ENCODE measurements at places on chromosomes 3 and 15.
A peak's percentile ranks its signal among the peaks of the same experiment; 100 is the strongest.

DNA sequence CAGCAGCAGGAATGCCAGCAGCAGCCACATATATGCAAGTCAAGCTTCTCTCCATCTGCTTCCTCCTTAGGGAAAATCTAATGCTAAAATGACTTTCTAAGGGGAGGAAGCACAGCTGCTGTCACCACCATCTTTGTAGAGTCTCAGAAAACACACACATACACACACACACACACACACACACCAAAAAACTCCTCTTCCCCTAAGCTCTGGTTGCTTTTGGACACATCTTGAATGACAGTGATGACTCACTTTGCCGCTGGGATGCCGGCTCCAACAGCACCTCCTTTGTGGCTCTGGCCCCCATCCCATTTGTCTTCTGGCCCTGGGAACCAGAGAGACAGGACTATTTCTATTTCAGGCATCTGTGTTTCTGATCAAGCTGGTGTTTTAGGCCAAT, 124.8 kb upstream of the GOLIM4 start:
- peak; percentile 4 for DNase-seq

DNA sequence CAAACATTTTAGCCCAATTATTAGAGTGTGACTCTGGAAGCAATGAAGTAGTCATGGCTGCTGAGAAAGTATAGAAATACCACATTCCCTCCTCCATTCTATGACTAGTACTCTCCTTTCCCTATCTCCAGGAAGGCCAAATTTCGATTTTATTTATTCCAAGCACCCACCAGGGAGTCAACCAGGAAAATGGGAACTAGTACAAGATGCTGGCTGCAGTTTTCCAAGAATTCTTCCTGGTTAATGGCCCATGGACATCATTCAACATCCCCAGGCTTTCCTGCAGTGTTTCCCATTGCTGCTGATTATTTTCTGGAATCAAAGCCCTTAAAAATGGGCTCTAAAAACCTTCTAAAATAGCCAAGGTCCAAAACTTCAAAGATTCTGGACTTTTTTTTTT, 247.9 kb upstream of the STT3B start:
- DNase-seq: no peak

DNA sequence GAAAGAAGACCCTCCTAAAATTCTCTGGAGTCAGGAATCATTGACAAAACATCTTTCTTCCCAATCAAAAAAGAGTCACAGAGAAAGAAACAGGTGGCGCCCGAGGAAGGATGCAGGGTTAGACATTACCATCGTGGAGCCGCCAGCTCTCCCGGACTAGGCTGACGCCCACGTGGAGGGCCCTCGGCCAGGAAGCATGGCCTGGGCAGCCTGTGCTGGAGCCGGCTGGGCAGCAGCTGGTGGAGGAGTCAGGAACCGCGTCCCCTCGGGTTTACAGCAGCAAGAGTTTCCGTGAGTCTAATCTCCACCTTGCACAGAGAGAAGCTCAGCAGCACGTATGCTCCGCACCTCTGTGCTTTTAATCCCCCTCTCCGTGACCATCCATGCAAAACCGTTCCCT, 533.7 kb upstream of the ATP11B start:
- DNase-seq: no peak

GRCh38 chr3:32869513-32870047, 51.8 kb downstream of the TRIM71 start:
- DNase-seq: no peak

DNA sequence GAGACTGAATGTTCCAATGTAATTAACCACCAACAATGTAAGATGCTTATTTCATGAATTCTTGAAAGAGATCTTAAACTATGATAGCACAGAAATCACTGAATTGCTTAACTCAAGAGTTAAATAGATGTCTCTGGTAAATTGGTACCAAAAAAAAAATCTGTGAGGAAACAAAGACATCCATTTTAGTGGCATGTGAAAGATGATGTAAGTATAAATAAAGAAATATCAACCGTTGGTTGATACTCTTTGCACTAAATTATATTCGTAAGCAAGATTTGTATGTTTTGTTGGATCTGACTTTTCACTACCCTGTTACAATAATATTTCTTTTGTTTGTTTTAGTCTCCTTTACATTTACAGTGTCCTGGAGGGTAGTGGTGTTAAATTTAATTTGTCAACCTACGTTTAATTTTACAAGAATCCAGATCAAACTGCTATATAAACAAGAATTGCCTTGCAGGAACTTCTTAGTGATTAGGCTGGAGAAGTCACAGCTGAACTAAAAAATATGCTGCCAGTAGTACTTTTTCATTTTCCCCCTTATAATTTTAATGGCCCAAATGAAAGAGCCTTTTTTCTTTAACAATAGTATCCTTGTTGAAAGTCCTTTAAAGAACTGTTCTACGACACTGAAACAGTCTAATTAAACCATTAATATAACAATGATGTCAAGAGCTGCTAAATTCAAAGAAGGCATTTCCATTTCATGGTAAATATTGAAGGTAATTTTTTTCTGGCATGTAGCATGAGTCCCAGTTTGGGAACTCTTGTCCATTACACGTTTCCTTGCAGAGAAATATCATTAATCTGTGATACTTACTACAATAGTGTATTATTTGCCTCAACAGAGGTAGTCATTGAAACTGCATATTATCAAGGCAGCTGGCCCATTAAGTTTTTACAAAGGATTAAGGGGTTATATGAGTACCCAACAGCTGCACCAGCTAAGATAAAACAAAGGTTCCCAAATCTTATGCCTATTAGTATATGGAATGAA, 109.6 kb upstream of the PHLDB2 start:
- DNase-seq: no peak

DNA sequence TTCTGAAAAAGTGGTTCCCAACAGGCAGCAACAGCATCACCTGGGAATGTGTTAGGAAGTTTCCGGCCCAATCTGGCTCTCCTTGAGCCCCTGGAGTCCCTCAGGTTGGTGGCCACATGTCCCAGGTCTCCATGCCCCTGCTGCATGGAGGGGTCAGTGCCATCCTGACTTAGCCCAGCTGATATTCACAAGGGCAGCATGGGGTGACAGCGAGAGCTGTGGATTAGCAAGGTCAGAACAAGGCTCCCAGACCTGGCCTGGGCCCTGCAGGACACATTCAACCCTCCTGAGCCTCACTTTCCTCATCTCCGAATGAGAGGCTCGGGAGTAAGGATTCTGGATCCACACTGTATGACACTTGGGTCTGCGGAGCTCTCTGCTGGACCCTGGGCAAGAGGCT, 243.8 kb upstream of the TLE3 start:
- no peak for DNase-seq

GRCh38 chr3:116161575-116162525, 283.4 kb downstream of the LSAMP start:
- no peak for DNase-seq

GRCh38 chr3:190810957-190811356, 51.5 kb downstream of the GMNC start:
- DNase-seq: no peak

DNA sequence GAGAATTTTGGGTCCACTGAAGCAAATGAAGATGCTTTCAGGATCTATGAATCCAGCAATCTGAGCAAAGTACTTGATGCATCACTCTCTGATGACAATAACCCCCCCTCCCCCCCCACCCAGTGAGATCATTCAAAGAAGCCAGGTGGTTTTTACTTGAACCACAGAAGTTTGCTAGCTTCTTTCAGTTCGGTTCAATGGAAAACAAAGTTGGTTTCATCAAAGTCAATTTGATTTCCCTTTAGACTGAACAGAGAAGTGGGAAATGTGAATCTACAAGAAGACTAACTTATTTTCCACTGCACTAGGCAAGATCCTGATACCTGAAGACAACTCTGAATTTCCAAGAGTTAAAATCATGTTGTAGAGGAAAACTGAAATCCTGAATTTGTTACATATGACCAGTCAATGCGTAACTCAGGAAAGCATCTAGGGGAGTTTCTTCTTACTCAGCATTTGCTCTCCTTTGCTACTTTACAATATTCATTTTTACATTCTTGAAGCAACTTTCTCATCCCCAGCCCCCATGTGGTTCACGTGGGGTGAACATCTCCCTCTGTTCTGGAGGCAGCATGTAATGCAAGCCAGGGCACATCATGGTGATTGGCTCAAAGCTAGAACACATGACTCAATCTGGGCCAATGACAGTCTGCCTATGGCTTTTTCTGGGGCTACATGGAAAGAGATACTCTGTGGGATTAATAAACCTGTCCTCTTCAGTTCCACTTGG, 572.6 kb downstream of the FOXP1 start:
- no peak for DNase-seq

DNA sequence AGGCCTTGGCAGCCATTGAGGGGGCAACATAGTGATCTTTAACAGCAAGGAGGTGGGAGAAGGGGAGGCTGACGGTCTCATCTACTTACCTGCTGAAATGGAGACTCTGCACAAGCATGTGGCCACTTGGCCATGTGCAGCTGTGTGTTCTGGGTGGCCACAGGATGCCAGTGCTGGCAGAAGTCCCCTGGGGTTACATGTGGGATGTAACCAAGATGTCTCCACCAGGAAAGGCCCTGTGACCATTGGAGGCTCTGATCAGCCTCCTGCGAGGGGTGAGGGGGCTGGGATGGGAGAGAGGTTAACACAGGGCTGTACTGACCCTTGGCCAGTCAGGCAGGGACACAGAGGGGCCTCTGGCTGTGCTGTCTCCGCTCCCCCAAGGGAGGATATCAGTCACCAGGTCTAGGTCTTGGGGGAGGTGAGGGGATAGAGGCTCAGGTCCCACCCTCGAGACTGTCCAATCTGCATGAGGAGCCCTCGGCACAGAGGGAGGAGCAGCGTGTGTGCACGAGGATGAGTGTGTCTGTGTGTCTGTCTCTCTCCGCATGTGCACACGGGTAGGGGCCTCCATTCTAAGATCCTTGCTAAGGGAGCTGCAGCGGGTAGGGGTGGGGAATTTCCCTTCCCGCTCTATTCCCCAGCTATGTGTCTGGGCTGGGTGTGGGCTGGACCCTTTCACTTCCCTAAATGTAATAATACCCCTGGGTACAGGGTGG, 19.5 kb downstream of the PRKCD start:
- DNase-seq: no peak

DNA sequence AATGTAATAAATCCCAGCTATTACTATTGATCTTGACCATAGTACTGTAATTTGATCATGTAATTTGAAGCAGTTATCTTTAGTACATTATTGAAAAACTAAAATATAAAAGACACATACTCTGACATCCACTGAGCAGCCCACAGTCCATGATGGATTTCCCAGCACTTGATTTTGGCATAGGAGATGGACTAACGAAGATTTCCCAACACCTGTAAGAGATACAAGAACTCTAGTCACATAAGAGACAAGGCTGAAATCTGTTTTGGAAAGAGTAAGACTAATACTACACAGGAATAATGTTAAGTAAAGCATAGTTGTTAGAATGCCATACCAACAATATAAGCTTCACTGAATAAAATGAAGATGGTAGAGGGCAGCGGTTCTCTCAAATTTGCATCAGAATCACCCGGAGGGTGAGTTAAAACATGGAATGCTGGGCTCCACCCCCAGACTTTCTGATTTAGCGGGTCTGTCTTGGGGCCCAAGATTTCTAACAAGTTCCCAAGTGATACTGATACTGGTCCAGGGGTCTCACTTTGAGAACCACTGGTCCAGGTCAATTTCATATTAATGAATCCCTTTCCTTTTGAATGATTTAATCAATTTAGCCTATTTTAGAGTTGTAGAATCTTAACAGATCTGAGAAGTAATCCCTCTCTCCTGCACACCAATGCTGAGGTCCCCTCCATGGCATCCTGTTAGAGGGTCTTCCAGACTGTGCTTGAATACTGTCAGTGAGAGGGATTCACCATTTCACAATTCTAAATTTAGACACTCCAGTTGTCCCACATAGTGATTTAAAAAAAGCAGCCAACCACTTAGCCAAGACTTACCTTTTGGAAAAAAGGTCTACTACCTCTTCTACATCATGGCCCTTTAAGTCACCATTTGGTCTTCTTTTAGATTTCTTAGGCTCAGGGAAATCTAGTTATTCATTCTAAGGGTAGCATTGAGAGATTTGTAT, 11.5 kb downstream of the RABL3 start:
- no peak for DNase-seq

DNA sequence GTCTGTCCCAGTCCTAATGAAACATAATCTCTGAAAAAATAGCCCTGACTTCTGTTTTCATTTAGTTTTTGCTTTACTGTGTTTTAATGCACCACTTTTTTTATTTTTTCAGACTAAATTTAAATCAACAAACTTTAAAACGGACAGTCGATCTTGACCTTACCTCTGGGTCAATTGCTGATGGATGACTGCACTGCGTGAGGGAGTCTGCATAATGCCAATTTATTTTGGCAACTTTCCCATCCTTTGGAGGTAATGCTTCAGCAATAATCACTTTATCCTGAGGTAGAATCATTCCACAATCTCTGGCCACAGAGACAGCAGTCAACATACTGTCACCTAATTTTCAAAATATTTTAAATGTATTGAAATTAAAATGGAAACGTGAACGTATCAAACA, 32.5 kb upstream of the GP5 start:
- no peak for DNase-seq

GRCh38 chr3:16177962-16178627, 3.6 kb downstream of the GALNT15 start:
- peak; percentile 89 for DNase-seq

DNA sequence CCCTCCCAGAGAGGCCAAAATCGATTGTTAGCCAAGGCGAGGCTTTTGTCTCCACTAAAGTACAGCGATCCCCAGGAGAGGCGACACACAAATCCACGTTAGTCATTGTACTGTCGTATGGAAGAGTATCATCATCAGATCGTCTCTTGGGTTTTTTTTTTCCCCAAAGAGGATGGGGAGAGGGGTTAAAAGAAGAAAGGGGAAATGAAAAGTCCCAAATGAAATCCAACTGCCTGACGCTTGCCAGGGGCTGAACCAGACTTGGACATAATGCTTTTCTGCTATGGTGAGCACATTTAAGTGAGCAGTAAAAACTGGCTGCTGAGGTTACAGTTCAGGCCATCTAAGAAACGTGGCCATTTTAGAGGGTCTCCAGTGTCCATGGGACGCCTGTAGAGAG, 37.9 kb upstream of the CTSH start:
- peak; percentile 27 for DNase-seq
